Activated T-helper 17 cell treated with anti-CD3 and anti-CD28 coated beads, Interleukin-2, amount 50 U/mL, for 72 hours (primary cell): ENCODE measurements at places on chromosomes 13 and 19.

GRCh38 chr19:19372656-19373416 lies 32.6 kb upstream of the GATAD2A start:
- ATAC-seq = peak; percentile 100

GRCh38 chr13:75373988-75374387 lies 108.0 kb downstream of the TBC1D4 start:
- ATAC-seq = no peak

DNA sequence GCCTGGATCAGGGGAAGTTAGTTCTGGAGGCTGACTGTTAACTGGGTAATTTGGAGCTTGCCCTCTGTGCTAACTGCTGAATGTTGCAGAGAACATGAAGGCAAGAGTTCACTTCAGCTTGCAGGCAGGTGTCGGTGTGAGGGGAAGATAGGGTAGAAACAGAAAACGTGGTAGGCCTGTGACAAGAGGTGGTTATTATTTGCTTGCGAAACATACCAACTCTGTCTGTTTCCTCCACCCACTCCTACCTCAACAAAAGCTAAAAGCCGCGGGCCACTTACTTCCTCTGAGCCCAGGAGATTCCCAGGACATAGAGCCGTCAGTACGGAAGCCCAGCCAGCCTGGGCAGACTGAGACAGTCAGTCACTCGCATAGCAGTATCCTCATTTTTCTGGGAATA lies 119.2 kb upstream of the ABCC4 start:
- ATAC-seq = no peak

DNA sequence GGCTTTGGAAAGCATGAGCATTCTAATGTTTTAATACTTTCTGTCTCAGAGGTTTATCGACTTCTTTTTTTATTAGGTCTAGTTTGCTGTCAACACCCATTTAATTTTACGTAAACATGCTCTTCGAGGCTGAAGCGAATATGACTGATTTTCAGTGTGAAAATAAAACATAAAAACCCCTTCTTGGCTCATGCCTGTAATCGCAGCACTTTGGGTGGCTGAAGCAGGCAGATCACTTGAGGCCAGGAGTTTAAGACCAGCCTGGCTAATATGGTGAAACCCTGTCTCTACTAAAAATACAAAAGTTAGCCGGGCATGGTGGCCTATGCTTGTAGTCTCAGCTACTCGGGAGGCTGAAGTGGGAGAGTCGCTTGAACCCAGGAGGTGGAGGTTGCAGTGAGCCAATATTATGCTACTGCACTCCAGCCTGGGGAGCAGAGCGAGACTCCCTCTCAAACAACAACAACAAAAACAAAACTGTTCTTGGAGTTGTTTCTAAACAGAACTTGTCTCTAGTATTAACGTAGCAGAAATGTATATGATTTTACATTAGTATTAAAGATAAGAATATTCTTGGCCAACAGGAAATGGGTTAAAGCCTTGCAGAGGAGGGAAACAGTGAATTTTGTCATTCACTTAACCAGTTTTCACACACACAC lies 7.1 kb upstream of the IGFL3 start:
- no peak for ATAC-seq
